ENCODE measurements at places on chromosomes 4 and X.

- DNase-seq: no peak
These were observed 44.2 kb downstream of the EIF2S3 start for GRCh38 chrX:24098932-24099331.

- DNase-seq: peak; percentile 33
These were observed 12.4 kb downstream of the CASP6 start for GRCh38 chr4:109690690-109691410.

DNA sequence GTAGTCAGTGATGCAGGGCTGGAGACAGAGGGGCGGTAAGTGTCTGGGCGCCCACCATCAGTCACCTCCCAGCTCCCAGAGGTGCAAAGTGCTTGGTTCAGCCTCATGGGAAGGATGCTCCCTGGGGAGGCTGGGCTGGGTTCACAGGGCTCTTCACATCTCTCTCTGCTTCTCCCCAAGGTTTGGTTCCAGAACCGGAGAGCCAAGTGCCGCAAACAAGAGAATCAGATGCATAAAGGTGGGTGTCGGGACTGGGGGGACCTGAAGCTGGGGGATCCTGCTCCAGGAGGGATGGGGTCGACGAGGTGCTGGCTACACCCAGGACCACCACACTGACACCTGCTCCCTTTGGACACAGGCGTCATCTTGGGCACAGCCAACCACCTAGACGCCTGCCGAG is 10.1 kb downstream of the SHOX start:
- DNase-seq: no peak

- no peak for DNase-seq
These were observed 182.7 kb upstream of the PAQR3 start for GRCh38 chr4:79121875-79122358.

DNA sequence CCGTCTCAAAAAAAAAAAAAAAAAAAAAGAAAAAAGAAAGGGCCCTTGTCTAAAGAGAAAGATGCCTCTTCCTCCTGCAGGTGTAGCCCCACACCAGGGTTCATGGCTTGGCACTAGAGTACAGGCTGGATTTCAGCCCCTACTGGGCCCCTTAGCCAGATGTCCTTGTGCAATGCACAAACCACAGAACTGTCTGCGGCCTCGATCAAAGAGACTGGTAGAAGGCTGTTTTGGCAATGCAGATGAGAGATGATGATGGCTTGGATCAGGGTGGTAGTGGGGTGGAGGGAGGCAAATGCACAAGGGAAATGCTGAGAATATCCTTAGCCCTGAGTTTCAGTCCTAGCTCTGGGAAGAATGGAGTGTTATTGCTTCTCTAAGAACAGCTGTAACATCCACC is 26.5 kb upstream of the TSR2 start:
- DNase-seq: peak; percentile 6

GRCh38 chr4:145217349-145217748 is 37.0 kb upstream of the OTUD4 start:
- DNase-seq: no peak

DNA sequence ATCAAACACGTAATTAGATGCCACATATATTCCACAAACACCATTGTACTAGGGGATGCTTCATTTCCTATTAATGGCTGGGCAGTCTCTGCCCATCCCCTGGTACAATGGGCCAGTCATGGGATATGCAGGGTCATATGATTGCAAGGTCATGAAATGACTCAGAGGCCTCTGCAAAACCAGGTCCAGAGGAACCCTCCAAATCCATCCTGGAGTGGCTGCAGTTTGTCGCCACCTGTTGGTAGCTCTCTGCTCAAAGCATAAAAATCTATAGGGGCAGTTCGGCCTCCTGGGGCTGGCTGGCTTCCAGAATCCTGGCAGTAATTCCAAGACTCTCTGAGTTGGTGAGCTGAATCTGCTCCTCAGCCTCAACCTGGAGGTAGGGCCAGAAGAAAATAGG is 22.9 kb upstream of the PUDP start:
- DNase-seq: peak; percentile 43

GRCh38 chrX:9163214-9163709 is 129.3 kb upstream of the FAM9B start:
- DNase-seq: no peak

- no peak for DNase-seq
These were observed 64.7 kb downstream of the INTS6L start for GRCh38 chrX:135585153-135585552.

DNA sequence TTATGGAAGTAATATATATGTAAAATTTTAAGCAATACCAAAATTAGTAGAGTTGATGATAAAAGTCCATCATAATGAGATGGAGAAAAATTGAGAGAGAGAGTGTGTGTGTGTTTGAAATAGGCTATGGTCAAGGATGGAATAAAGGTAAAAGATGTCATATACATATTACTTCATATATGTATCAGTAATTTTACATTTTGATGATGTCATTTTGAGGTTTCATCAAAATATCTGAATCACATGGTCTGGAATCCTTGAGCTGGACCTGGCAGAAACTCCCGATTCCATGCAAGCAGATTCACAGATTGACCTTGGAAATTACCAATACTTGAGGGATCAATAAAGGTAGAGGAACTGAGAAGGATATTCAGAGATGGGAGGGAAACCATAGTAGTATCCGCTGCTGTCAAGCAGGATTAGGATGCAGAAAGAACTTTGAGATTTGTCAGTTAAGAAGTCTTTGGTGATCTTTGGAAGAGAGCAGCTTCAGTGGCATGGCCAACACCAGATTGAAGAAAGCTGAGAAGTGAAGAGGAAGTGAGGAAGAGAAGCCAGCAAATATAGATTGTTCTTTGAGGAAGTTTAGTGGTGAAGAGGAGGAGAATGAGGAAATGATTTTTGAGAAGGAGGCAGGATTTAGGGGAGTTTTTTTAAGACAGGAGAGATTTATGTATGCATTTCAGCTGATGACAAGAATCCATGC is 21.5 kb downstream of the DNAAF6 start:
- DNase-seq: no peak

- no peak for DNase-seq
These were observed 246.3 kb upstream of the ANKRD50 start for GRCh38 chr4:124958847-124959246.

- no peak for DNase-seq
These were observed 56.4 kb upstream of the PLAC8 start for GRCh38 chr4:83170952-83171399.

DNA sequence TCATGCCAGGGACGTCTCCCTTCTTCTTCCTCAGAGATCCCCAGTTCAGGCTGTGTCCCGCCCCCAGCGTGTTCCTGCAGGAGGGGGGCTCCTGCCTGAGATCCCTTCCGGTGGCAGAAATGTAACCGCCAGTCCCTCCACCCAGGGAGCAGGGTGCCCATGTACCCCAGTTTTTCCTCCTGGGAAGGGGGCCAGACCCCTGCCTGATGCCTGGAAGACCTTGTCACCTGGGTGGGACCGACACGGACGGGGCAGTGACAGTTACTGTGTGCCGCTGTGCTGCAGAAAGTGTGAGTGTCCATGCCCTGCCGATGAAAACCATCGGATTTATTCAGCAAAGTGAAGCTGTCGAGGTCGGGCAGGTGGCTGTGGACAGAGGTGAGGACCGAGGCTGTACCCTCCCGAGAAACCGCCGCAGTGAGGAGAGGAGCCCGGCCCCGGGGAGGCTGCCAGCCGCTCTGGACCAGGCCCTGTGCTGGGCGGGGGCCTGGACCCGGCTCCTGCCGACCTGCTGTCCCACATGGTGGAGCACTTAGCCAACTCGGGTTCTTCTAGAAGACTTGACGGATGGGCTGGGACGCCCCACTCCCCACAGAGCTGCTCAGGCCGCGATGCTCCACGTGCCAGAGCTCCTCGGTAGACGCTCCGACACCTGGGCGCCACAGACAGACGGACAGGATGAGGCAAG is 36.7 kb upstream of the HMX1 start:
- no peak for DNase-seq

- no peak for DNase-seq
These were observed 50.3 kb downstream of the STPG2 start for GRCh38 chr4:98092833-98093439.

DNA sequence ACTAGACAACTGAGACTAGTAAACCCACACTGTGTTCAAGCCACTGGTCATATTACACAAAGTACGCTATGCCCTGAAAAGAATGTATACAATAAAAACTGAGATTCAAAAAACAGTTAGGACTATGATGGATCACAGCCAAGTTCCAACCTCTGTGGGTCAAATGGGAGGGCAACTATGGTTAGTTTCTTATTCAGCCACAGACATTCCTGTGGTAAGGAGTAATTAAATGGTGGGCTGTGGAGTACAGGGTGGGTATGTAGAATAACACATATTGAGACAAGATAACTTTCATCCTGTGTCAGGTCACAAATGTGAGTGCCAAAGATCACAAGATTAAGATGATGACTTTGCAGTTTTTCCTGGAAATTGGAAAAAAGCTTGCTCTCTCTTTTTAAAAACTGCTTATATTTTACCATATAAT is 167.2 kb downstream of the NPNT start:
- DNase-seq: no peak

DNA sequence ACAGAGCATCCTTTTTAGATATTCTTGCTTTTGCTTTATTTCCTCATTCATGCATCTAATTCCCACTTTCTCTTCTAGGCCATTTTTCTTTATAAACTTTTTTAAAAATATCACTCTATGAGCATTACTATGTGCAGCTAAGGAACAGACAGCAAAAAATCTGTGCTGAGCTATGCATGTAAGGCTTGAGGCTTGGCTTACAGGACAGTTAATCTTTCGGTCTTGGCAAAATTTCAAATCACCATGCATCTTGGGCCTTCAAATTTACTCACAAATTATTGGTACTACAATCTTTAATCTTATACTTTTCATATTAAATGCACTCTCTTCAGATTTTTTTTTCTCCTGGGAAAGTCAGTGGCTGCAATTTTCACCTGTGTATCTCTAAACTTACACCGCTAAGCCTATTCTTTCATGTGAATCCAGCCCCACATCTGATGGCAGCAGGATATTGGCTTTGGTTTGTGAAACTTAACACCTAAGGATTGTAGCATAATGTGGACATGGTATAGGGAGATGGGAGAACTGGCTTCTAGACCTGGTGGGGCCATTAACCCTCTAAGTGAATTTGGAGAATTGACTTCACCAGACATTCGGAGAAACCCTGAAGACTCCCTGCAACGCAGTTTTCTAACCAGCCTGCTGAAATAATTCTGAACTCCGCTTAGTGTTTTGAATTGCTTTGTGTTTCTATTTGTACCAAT is 278.3 kb downstream of the SPRY1 start:
- DNase-seq: no peak

DNA sequence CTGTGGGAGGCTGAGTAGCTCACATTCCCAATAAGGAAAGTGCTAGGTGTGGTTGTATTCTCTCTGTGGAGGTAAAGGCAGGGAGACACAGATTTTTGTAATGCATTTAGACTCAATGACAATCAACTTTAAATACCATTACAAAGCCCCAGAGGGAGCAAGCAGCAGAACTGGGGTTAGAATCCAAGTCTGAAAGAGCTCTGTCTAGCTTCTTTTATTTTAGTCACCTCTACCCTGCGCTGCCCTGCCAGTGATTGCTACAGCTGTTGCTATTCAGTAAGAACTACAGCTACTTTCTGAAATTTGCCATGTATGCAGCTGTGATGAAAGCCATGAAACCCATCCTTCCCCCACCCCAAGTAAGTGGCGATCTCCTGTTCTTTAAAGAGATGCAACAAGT is 22.5 kb downstream of the SLC39A8 start:
- no peak for DNase-seq

- DNase-seq: no peak
These were observed 329.2 kb downstream of the ARHGAP10 start for GRCh38 chr4:148061141-148061481.

DNA sequence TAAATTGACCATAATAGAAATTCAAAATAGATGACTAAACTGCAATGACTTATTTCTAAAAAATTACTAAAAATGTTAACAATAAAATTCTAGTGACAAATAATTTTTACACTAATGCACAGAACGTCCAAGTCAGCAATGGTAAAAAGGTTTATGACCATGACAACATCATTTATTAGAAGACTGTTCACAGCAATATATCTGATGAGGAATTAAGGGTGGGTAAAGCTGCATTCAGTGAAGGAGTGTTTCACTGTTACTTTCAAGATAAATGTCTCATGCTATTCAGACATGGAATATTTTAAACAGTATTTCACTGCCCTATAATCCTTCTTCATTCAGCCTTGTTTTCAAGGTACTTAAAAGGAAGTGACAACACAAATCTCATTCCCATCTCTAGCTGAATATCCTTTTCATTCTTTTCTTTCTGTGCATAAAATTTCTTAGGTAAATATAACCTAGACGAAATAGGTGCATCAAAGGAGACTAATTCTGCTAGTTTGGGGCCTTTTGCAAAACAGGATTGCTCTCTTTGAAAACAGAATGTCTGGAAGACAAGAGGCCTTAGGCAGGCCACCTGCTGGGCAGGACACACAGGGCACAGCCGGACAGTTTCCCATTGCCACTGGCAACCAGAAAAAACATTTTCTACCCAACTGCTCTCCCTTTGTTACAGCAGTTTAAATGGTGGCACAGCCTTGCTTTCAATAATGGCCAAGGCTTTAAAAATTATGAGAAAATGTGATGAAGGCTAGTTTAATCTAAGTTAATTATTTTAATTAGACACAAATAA is 600.3 kb downstream of the SPRY1 start:
- DNase-seq: no peak

DNA sequence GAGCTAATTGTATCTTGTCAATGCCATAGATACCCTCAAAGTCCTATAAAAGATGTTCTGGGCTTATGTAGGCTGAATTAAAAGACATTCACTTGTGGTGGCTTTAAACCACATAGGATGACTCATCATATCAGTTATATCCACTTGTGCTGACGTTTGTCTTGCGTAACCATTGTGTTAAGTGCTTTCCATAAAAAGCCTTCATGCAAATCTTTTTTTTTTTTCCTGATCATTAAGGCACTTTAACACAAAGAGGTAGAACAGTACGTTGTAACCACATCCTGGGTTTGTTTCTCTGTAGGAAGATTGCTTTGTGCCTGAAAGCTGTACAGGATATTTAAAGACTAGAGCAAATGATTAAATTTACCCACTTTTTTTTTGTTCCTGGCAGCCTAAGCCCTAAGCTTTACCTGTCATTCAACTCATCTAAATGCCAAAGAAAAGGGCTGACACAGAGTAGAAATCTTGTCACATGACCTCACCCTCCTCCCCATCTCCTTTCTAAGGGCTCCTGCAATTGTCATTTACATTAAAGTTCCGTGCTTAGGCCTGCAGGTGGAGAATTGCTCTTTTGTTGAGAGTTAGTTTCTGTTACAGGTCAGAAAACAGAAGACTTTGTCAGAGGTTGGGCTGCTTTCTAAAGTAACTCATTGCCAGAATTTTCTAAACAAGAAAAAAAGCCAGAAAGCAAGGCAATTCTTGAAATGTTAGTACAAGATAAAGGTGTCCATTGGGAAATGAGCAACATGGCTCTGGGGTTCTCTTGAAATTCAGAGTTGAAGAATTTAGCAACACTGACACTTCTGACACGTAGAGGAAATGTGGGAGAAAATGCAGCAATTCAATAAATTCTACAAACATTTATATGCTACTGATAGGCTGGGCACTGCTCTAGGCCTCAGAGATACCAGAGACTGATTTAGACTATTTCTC is 555.6 kb downstream of the PPARGC1A start:
- DNase-seq: peak; percentile 56

DNA sequence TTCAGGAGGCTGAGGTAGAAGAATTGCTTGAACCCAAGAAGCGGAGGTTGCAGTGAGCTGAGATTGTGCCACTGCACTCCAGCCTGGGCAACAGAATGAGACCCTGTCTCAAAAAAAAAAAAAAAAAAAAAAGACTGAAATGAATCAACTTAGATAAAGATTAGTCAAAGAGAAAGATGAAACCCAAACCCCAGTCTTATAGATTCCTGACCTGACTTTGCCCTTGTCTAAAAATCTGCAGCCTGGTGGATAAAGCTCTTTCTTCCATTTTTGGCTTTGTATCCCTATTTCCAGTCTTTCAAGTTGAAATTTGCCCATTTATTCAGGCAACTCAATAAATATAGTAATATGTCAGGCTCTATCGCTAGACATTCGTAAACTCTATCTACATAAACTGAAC is 39.3 kb upstream of the SPINK2 start:
- no peak for DNase-seq

Measured in activated CD4-positive, alpha-beta T cell treated with anti-CD3 and anti-CD28 coated beads, Interleukin-2, amount 10 ng/mL, durations not matched to agents 7 days and 5 days (primary cell).